ENCODE measurements at places on chromosomes 5 and 9. TPM values are rescaled to one million over a fixed set of nuclear protein-coding genes. Genes with fewer than 3 reads are reported as not detected.

The SPATA31C1 gene
- total RNA-seq = not detected

The PCDHGA10 gene
- 5.0 TPM for total RNA-seq

The OR13C9 gene
- total RNA-seq = not detected

The ENHO gene
- total RNA-seq = not detected

DNA sequence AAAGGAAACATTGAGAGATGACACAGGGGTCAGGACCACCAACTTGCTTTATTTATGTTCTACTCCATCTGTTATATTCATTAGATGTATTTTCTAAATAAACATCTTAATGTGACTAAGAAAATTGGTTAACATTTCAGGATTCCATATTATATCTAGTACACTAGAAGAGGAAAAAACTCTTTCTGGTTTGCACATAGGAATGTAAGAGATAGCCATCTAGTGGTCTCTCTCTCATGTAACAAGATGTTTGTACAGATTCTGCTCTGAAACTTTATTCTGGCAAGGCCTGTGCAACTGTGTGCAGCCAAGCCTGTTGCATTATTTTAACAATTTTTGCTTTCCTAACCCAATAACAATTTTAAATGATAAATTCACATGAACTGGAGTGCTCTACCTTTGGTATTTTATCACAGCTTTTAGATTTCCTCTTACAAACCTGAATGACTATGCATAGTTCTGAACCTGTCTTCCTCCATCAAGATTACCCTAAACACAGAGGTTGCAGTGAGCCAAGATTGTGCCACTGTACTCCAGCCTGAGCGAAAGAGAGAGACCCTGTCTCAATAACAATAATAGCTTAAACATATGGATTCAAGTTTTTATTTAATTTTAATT is 148.2 kb downstream of the GIN1 start:
- peaks cover 16% of the 10 kb centered on the region for H3K4me1 ChIP-seq
- H3K27me3 ChIP-seq = no peaks in the 10 kb centered on the region
- no peak overlapping the region for H3K4me3 ChIP-seq
- H3K36me3 ChIP-seq = peaks cover 14% of the 10 kb centered on the region
- no peak for DNase-seq
- H3K27ac ChIP-seq = no peak overlapping the region

DNA sequence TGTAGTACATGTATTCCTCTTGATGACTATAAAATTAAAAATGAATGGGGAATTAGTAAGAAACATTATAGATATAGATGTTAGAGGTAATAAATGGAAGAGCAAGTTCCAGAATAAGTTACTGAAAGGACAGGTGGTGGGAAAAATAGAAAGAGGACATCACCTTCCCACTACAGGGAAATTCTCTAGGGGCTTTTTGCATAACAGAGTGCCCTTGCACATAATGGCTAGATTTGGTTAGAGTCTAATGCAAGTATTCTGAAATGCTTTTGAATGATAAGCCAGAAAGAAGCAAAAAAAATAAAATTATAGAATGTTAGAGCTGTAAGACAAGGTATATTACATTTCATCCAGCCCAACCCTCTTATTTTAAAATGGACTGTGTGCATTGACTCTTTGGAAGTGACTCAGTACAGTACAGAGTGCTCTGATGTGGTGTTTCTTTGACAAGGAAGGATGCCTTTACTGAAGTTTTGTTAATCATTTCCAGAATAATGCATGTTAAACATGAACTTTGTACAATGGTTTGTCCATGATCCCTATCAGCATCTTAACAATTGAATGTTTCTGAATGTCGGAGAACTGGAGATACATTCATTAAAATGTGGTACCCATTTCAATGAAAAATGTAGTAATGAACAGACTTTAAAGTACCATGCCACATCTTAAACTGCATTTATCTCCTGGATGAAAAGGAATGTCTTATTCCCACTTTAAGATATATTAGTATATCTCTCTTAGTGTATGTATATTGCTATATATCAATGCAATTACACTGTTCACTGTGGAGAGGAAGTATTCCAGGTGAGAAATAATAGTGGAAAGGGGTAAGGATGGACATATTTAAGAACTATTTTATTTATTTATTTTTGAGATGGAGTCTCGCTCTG is 391.1 kb downstream of the ADGRV1 start:
- H3K27ac ChIP-seq = no peak overlapping the region
- no peak overlapping the region for H3K4me3 ChIP-seq
- DNase-seq = no peak
- H3K36me3 ChIP-seq = no peaks in the 10 kb centered on the region

DNA sequence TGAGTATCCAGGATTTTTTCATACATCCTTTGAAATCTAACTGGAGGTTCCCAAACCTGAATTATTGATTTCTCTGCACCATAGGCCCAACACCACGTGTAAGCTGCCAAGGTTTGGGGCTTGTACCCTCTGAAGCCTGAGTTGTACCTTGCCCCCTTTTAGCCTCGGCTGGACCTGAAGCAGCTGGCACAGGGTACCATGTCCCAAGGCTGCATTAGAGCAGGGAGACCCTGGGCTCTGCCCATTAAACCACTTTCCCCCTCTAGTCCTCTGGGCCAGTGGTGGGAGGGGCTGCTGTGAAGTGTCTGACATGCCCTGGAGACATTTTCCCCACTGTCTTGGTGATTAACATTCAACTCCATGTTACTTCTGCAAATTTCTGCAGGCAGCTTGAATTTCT is 532.9 kb upstream of the NUDT12 start:
- H3K4me1 ChIP-seq = no peaks in the 10 kb centered on the region
- H3K4me3 ChIP-seq = no peak overlapping the region
- H3K36me3 ChIP-seq = no peaks in the 10 kb centered on the region
- no peak for DNase-seq
- no peaks in the 10 kb centered on the region for H3K27me3 ChIP-seq

DNA sequence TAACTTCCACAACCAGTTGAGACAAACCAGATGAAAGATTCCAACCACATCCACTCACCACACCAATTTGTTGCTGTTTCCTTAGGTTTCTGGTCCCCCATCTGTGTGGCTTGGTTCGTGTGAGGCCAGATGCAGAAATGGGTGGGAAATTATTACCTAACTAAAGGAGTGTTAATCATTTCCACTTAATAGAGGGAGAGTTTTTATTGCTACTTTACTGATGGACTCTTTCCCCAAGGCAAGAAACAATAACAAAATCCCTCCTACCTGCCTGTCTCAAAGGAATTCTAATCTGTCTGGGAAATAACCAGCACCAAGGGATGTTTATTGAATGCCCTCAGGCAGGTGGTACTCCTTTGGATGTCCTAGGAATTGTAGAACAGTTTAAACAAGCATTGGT is 76.3 kb downstream of the TMEM167A start:
- H3K27me3 ChIP-seq = no peaks in the 10 kb centered on the region
- H3K4me3 ChIP-seq = no peak overlapping the region
- no peaks in the 10 kb centered on the region for H3K4me1 ChIP-seq
- no peaks in the 10 kb centered on the region for H3K36me3 ChIP-seq
- H3K27ac ChIP-seq = no peak overlapping the region
